BJ (cell line): ENCODE measurements at places on chromosomes 4 and X.

DNA sequence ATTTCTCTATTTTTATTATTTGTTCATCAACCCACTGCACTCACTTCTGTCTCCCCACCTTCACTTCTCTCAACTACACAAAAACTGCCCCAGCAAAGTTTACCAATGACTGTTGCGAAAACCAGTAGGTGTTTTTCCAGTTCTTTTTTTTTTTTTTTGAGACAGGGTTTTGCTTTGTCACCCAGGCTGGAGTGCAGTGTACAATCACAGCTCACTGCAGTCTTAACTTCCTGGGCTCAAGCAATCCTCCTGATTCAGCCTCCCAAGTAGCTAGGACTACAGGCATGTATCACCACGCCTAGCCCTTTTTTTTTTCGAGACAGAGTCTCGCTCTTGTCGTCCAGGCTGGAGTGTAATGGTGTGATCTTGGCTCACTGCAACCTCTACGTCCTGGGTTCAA, 24.1 kb upstream of the HPRT1 start:
- DNase-seq: no peak

DNA sequence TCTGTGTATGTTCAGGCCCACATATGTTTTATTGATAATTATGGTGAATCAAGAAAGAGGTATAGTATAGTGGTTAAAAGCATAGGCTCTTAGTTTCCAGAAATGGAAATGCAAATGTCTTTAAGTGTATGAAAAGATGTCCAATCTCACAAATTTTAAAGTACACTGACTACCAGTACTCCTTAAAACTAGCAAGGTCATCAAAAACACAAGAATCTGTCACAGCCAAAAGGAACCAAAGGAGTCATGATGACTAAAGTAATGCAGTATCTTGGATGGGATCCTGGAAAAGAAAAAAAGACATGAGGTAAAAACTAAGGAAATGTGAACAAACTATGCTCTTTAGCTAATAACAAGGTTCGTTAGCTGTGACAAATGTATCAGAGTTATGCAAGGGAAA, 661 bp upstream of the RBM41 start:
- DNase-seq: no peak

- no peak for DNase-seq
These were observed 336.8 kb downstream of the BCOR start for GRCh38 chrX:39760930-39761329.

GRCh38 chrX:373641-374471, 12.9 kb downstream of the PPP2R3B start:
- no peak for DNase-seq

- DNase-seq: no peak
These were observed 58.0 kb downstream of the AR start for GRCh38 chrX:67601771-67602170.

- DNase-seq: no peak
These were observed 47.0 kb upstream of the RAPGEF2 start for GRCh38 chr4:159055833-159056232.

GRCh38 chr4:15891312-15891711, 47.2 kb downstream of the FGFBP1 start:
- DNase-seq: no peak

DNA sequence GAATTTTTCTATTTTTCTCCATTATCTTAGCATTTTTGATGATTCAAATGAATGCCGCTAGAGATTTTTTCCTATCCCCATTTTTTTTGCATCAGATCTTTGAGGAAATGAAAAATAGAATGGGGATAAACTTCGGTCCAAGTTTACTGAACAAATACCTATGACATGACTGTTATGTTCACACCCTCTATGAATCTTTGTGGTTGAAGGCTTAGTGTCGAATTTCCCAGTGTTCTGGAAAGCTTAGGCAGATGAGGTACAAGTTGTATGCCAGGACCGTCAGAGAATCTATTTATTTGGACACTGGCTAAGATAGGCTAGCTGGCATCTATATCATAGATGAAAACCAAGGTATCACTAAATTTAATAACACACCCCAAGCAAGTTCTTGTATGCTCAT, 123.4 kb downstream of the SPCS3 start:
- peak; percentile 83 for DNase-seq

- no peak for DNase-seq
These were observed 806 bp upstream of the CD99L2 start for GRCh38 chrX:150899191-150899757.

GRCh38 chrX:71636438-71637252, 18.3 kb upstream of the CXCR3 start:
- no peak for DNase-seq

GRCh38 chrX:33086886-33087285, 124.5 kb downstream of the DMD start:
- no peak for DNase-seq

DNA sequence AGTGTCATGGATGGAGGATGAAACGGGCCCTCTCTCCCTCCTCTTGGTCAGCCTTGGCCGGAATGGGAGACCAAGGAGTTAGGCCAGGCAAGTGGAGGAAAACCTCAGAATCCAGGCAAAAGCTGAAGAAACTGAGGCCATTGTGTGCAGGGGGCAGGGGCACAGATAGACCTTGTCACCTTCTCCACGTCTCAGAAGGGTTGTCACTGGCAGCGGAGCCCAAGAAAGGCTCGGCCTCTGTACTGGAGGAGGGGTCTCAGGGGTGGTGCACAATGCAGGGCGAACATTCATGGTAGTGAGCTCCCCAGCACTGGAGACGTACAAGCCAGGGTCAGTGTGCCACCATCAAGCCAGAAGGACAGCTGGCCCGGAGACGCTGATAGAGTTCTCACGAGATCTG, 139.5 kb downstream of the CPZ start:
- no peak for DNase-seq

- no peak for DNase-seq
These were observed 93.2 kb downstream of the KDR start for GRCh38 chr4:55032179-55032578.

- DNase-seq: no peak
These were observed 7.3 kb downstream of the TSR2 start for GRCh38 chrX:54447461-54447860.

DNA sequence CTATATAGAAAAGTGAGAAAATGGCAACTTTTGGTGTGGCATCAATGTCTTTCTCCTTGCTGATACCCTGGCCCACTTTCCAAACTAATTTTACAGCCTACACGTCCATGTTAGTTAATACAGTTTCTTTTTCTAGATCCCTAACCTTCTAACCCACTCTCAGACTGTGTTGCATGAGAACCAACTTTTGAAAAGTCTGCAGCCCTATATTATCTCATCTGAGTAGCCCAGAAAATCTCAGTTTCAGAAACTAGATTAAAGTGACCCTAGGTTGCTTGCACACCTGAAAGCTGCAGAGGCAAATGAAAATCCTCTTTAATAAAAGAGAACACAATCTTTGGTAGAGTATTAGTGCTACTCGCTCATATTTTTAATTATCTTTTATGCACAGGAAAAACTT, 371.6 kb upstream of the EMCN start:
- no peak for DNase-seq

DNA sequence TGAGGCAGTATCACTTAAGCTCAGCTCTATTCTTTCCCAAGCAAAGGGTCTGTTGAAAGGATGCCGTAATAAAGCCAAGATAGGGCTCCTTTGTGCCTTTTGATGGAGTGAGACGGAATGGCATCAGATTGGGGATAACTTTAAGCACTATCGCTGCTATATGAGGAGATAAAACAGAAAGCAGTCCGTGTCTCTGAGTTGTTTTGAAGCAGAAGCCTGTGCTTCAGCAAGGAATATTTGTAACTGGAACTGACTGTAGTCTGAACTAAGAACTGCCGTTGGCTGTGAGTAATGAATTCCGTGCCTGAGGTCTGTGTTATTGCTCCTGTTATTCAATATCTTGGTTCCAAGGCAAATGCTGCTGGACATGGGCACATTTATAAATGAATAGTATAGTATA, 297.4 kb downstream of the ANKRD50 start:
- peak; percentile 18 for DNase-seq

DNA sequence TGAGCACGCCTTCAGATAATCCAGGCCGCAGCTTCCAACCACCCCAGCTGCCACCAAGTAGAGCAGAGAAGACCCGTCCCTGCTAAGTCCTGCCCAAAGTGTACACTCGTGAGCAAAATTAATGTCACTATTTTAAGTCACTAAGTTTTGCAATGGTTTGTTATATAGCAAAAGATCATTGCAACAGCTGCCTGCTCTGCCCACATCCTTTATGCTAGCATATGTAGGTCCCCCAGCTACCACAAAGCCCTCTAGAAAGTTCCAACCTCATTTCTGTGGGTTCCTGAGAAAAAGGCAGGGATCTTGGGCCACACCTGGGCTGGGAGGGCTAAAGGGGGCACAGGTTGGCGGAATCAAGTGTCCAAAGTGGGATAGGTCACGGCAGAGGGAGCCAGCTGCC, 346.9 kb downstream of the BCOR start:
- no peak for DNase-seq

GRCh38 chr4:107094332-107094731, 58.2 kb upstream of the DKK2 start:
- DNase-seq: no peak

DNA sequence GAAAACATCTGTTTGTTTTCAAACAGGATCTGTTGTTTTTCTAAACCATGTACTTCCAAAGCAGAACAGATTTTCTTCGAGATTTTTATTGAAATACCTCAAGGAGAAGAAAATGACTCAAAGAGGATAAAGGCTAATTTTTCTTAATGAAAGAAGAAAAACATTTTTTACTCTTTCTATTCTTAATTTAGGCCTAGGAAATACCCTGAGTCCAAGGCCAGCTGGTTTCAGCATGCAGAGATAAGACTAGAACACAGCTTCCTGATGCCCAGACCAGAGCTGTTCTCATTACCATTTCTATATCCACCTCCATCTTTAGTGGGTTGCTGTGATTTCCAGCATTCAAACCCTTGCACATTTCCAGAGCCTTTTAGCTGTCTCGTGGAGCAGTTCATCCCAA, 18.3 kb downstream of the GAB1 start:
- no peak for DNase-seq

- no peak for DNase-seq
These were observed 61.9 kb downstream of the ANKRD50 start for GRCh38 chr4:124650614-124651013.

DNA sequence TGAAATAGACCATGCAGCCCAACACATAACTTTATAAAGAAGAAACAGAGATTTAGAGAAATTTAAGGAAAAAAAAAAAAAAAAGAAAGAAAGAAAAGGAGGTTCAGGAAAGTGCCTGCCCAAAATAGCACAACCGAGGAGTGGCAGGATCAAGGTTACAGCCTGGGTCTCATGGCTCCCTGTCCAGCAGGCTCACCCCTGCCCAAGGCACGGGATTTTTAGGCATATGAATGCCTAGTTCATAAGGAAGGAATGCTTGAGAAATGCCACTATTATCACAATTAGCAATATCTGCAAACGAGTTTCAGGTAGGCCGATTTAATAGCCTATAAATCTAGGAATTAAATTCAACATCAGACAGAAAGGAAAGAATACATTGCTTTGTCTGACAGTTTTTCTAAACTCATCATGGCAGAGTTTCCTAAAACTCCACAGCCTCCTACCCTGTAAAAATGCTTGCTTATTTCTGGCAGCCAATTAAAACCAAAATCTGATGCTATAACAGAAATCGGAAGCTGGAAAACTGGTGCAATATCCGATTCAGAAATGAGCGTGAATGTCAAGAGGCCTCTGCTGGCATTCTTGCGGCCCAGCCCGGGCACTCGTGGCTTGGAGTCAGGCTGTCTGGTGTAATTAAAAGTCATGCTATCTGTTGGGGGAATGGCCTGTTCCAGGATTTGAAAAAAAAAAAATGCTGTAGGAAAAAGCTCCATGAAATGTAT, 63.5 kb downstream of the GEMIN8 start:
- no peak for DNase-seq

DNA sequence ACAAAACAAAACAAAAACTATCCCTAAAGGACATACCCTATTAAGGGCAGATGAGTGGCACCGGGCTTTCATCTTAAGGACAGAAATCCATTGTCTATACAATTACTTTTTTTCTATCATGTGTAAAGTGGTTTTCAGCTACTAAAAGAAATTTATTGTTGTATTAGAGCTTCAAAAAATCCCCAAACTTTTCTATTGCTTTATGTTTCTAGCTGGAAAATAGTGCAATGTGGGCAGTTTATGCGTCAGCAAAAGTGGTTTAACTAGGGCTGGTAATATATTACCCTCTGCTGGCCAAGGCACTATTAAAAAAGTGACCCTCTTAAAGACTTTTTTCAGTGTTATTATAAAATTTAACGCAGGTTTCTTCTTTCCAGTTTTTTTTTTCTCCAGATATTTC, 15.5 kb upstream of the GPR82 start:
- DNase-seq: no peak

- peak; percentile 25 for DNase-seq
These were observed 114.5 kb upstream of the RBPJ start for GRCh38 chr4:26206339-26206738.

GRCh38 chr4:89352541-89352940, 44.9 kb upstream of the GPRIN3 start:
- no peak for DNase-seq

GRCh38 chrX:124433186-124433585, 86.8 kb downstream of the SH2D1A start:
- no peak for DNase-seq
